NCI-H1092 (cell line): ENCODE measurements at places on chromosomes 3 and 15.

DNA sequence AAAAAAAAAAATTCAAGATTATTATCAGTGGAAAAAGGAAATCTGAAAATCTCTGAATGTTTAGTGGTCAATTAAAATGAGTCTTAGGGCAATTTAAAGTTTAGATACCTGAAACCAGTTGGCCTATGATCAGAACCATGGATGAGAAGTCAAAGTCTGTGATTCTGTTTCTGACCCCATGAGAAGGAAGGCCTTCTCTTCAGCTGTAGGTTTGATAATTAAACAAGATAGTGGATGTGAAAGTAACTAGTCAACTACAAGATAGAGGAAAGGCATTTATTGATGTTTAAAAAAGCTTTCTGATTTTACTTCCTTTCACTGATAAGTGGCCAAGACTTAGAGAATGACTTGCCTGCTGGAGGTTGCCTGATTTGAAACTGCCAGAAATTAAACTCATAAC is 8.7 kb downstream of the PLS1 start:
- no peak for DNase-seq

GRCh38 chr3:62584636-62585035 is 211.3 kb upstream of the FEZF2 start:
- no peak for DNase-seq

- DNase-seq: no peak
These were observed 127.4 kb upstream of the FEZF2 start for GRCh38 chr3:62500556-62501288.

DNA sequence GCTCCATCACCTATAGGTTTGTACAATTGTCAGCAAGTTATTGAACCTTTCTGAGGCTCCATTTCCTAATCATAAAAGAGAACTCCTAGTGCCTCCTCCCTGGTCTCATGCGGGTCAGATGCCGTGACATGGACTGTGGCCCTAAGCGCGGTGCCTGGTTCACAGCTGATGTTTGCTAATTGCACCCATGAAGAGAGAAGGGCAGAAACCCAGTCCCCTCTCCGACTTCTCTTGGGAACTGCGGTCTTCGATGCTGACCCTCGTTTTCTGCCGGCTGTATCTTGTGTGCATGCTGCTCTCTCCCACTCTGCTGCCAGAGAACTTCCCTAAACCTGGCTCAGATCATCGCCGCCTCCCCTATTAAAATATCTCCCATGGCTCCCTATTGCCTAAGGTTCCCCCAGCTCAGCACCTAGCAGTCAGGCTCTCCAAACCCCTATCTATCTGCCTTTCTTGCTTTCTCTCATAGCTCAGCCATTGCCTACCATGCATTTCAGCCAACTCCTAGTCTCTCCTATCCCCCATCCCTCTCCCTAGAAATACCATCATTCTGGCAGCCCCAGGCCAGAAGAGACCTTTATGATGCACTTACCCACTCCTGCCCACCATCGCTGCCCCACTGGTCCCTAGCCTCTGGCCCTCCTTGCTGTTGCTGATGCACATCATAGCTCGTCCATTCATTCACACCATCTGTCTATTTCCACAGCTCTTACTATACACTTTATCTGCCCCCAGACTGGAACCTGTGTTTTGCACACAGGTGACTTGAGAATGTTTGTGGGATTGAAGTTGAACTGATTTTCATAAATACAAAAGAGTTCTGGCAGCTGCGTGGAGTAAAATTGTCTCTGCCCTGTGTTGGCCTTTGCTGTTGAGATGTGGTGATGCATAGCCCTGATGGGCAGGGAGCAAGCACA is 6.6 kb downstream of the ISG20 start:
- no peak for DNase-seq

DNA sequence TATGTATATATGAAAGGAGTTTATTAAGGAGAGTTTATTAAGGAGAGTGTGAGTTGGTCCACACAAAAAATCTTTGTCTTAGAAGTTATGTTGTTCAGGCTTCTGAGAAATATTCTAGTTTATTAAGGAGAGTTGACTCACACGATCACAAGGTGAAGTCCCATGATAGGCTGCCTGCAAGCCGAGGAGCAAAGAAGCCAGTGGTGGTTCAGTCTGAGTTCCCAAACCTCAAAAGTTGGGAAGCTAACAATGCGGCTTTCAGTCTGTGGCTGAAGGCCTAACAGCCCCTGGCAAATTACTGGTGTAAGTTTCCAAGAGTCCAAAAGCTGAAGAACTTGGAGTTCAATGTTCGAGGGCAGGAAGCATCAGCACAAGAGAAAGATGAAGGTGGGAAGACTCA is 42.4 kb upstream of the DAZL start:
- DNase-seq: no peak

GRCh38 chr3:187737006-187737367 is 8.3 kb downstream of the BCL6 start:
- no peak for DNase-seq

GRCh38 chr3:152390647-152391046 is 121.9 kb downstream of the MBNL1 start:
- no peak for DNase-seq

DNA sequence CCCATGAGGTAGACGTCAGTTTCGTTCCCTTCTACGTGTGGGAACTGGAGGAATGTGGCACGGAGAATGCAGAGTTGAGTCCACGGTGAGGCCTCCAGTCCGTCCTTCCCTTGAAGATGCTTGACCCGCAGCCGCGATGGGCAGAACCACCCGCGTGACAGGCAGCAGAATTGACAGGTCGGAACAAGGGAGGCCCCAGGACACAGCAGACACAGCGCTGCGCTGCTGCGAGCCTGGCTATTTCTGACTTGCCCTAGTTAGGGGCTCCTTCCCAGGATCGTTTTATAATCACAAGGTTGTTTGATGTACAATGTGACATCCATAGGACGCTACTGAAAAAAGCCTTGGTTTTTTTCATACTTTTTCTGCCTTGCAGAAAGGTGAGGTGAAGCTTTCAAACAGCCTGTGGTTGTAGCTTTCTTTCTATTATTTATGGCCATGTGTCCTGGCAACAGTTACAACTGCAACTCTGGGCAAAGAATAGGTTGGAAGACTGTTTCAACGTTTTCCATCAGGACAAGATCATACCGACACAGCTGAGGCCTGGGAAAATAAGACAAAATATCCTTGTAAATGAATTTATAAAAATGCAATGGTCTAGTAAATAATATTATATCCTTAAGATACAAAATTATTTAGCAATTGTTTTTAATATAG is 9.6 kb upstream of the TMEM41A start:
- no peak for DNase-seq

DNA sequence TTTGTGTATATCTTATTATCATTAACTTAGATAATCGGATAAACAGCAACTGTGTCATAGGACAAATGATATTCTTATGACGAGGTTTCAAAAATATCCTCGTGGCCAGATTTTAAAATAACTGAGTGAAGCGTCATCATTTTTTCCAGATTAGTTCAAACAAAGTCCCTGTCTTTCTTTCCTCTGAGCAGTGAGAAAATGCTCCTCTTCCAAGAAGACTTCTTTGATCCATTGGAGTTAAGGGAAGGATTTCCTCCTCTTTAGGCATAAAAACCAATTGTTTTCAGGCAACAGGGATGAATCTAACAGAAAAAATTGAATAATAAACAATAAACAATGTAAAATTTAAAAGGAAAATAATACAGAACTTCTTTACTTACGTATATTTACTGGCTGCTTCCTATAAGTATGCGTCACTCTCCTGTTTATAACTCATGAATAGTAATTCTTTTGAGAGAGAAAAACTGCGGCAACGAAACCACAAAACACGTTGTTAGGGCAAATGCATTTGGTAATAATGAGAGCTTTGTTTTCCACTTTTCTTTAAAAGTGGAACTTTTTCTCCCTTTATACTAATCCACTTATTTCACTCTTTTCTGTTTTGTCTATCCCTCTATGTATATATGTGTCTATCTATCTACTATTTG is 419.4 kb upstream of the ONECUT1 start:
- no peak for DNase-seq

GRCh38 chr3:158452334-158452733 is 118.7 kb upstream of the MLF1 start:
- DNase-seq: no peak

- DNase-seq: no peak
These were observed 147.8 kb downstream of the SHOX2 start for GRCh38 chr3:157958457-157958856.

DNA sequence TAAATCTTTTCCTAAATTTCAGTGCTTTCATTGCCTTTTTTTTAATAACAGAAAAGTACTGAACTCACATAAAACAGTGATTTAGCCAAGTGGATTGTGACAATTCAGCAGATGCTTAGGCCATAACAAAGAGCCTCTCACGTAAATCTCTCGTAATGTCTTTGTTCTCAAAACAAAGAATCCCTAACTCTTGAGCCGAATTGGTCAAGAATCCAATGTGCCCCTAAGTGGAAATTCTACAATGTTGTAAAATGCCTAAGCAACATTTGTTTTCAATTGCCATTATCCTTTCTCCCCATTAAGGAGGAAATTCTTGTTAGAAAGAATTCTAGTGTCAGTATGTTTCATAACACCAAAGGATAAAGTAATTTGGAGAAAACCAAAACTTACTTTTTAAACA is 235.7 kb upstream of the THBS1 start:
- DNase-seq: no peak

DNA sequence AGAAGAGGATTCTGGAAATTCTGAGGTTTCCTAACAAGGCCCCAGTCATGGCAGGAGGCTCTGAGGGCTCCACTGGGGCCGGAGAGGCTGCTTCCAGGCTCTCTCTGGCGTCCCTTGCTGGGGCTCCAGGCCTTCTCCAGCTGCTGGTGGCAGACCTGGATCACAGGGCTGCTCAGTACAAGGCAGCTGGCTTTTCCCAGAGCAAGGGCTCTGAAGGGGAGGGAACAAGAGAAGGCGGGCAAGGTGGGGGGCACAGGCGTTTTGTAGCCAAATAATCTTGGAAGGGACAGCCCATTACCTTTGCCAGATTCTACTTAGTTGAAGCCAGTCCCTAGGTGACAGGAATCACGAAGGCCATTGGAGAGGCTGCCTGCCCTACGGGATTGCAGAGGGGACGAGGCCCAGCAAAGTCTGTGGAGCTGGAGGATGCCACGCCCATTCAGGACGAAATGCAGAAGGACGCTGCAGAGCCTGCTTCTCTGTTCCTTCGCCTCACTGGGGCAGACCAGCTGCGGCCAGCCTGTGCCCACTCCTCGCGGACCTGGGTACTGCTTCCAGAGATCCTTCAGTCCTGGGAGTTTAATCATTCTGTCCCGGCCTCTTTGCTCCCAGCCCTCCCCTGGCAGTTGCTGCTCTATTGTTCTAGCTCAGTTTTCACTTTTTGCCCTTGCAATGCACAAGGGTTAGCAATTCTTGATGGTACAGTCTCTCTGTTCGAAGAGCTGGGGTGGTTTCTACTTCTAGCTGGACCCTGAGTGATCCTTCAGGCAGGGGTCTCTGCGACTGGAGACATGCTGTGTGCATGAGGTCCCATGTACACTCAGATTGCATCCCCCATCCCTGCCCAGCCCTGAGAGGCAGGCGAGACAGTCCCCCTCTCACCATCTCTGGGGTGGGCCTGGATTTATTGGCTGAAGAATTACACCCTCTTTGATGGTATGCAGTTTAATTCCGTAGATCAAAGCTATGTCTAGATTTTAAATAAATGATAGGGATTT is 149.3 kb upstream of the MEF2A start:
- DNase-seq: no peak

DNA sequence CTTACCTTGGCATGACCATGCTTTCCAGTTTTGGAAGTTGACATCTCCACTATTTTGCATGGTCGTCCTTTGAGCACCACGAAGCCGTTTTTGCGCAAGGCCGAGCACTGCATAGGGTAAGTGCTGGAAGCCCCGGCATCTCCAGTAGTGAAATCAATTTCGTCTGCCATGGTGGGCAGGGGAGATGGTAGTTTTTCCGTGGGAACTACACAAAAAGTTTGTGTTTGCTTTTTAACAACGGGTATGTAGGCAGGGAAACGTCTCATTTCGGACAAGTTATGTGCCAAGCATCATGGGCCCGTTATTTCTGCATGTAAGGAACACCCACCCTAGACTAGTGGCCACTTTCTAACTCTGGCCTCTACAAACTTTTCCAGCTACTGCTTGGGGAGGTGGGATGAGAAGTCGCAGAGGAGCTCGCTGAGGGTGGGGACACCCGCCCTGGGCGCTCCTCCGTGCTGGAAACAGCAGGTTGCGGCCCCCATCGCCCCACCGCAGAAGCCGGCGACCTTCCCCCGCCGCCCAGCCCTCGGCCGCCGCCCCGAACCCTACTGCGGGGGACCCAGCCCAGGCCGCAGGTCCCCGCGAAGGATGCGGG is 701 bp downstream of the EIF5A2 start:
- no peak for DNase-seq

- DNase-seq: no peak
These were observed 94.9 kb upstream of the CHD2 start for GRCh38 chr15:92805080-92805690.

GRCh38 chr15:32982001-32982400 is 212.5 kb downstream of the FMN1 start:
- no peak for DNase-seq

- DNase-seq: no peak
These were observed 16.8 kb downstream of the ATG7 start for GRCh38 chr3:11288786-11289637.

GRCh38 chr3:128307029-128307633 is 153.8 kb downstream of the EEFSEC start:
- DNase-seq: no peak

GRCh38 chr3:194879991-194880939 is 194.6 kb downstream of the FAM43A start:
- DNase-seq: peak; percentile 18

GRCh38 chr15:101313041-101313761 is 18.2 kb upstream of the SNRPA1 start:
- no peak for DNase-seq

DNA sequence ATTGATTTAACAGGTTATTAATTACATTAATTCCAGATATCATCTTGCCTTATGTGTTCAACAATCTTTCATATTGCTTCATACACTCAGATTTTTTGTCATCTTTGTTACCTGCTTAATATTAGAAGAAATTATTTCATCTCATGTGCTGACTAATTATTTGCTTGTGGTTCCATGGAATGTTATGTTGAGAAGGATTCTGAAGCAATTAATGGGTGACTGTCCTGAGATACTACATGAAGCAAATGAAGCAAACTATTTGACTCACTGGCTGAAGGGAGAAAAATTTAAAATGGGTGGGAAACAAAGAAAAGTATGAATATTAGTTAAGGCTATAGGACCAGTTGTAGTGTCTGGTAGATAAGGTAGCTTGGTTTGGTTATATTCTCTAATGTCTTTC is 443.8 kb upstream of the EPHA6 start:
- DNase-seq: no peak

DNA sequence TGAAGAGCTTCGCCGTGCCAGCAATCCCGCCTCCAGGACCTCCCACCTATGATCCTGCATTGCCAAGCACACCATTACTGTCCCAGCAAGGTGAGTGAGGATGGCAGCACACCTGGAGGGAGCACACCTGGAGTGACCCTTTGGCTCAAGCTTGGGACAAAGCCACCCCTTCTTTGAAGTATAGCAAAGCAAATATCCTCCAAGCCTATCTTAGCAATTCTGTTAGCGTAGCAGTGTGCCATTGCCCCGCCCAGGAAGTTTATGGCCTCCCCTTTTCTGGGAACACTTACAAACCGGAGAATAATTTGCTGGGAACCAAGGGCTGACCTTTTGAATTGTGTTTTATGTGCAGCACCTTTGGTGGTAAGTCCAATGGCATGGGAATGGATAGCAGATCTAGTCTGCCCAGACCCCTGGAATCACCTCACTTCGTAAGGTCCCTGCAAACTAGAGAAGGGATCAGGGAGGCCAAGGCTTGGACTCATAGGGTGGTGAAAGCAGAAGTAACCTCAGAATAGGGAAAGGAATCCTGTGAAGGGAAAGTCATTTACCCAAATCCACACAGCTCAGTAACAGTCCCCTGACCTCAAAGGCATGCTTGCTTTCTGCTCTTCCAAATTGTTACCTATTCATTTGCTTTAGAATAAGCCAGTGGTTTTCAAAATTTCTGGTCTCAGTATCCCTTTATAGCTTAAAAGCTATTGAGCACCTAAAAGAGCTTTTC is 70.1 kb downstream of the HCN4 start:
- no peak for DNase-seq
